Fibroblast of lung (primary cell): ENCODE measurements at places on chromosomes 7 and 10. TPM values are rescaled to one million over a fixed set of nuclear protein-coding genes. Genes with fewer than 3 reads are reported as not detected.

Gene GPR15LG
- not detected in 2 replicates for total RNA-seq

Gene OIT3
- total RNA-seq = under 0.01 TPM in 1 of 2 replicates, not detected in the other

Gene C7orf33
- not detected in 2 replicates for total RNA-seq

Gene RAMP3
- total RNA-seq = under 0.01 and 0.17 TPM in 2 replicates

Gene HOXA5
- total RNA-seq = 18.3 and 22.1 TPM in 2 replicates

Gene SPRN
- under 0.01 and 0.33 TPM in 2 replicates for total RNA-seq

Gene SLC26A3
- not detected in 2 replicates for total RNA-seq

Gene UCMA
- not detected in 2 replicates for total RNA-seq

Gene CALCR
- total RNA-seq = not detected in 2 replicates

Gene CRYGN
- 0.26 and 0.50 TPM in 2 replicates for total RNA-seq
